Naive B cell (primary cell): ENCODE measurements at places on chromosomes 13 and 19.
A peak's percentile ranks its signal among the peaks of the same experiment; 100 is the strongest.

- no peak for DNase-seq
These were observed 1.6 kb downstream of the FUT6 start for GRCh38 chr19:5837761-5838352.

GRCh38 chr13:78602561-78603239 is 652 bp downstream of the POU4F1 start:
- no peak for DNase-seq

GRCh38 chr19:18659281-18660050 is 22.6 kb downstream of the KLHL26 start:
- peak; percentile 52 for DNase-seq

GRCh38 chr13:21967871-21968270 is 297.0 kb downstream of the FGF9 start:
- no peak for DNase-seq

GRCh38 chr19:1871140-1871597 is 7.8 kb upstream of the KLF16 start:
- DNase-seq = no peak

- DNase-seq = peak; percentile 86
These were observed 114.3 kb upstream of the SERP2 start for GRCh38 chr13:44259045-44260027.

GRCh38 chr13:51519771-51520216 is 64.5 kb upstream of the WDFY2 start:
- DNase-seq = no peak

DNA sequence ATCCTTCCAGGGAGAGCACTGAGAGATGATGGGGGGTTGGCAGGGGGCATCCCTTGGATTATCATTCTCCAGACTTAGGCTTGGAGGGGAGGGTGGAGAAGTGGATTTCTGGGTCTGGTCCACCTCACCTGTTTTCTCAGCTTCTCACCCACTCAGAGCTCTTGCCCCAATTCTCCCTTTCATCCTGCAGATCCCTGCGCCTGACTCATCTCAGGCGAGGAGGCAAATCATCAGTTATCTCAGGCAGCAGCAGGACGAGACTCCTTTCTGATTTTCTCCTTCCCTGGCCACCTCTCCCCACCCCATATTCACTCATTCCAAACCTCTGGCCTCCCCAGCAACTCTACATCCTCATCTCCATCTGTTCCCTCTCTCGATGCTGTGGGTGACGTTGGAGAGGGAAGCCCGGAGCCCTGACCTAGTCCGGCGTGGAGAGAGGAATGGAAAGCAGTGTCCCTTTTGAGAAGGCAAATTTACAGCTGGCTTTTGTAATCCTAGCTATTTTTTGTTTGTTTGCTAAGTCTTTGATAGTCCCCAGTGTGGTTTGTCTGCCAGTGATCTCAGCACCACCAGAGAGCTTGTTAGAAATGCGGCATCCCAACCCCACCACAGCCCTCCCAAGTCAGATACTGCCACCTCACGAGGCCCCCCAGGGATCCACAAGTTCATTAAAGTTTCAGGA is 24.0 kb upstream of the TPT1 start:
- no peak for DNase-seq

DNA sequence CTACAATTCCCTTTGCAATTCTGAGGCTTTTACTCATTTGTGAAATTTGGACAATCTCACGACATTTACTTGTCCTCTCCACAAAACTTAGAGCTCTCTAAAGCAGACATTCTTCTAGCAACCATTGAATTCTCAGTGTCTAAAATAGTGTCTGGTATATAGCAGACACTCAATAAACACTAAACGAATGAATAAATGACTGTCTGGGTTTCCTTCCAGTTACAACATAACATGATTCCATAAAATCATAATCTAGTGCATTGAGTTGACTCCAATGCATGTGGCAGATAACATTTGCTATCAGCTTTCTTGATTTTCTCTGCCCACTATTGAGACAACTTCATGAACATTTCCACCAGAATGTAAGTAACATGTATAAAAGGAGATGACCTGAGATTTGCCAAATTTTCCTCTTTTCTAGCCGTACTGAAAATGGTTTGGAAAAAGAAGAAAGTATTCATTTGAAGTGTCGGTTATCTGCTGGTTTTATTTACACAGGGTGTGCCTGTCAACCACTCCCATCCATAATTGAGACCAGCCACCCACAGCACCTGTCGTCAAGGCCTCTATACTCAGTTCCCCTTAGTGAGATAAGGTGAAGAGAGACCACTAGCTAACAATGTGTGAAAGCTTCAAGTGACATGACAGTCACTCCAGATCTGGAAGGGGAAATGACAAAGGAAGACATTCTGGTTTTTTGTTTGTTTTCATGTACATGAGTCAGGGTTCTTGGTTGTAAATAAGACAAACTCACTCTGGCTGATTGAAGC is 4.8 kb upstream of the SERP2 start:
- no peak for DNase-seq
